ENCODE measurements at places on chromosomes 6 and 20.

DNA sequence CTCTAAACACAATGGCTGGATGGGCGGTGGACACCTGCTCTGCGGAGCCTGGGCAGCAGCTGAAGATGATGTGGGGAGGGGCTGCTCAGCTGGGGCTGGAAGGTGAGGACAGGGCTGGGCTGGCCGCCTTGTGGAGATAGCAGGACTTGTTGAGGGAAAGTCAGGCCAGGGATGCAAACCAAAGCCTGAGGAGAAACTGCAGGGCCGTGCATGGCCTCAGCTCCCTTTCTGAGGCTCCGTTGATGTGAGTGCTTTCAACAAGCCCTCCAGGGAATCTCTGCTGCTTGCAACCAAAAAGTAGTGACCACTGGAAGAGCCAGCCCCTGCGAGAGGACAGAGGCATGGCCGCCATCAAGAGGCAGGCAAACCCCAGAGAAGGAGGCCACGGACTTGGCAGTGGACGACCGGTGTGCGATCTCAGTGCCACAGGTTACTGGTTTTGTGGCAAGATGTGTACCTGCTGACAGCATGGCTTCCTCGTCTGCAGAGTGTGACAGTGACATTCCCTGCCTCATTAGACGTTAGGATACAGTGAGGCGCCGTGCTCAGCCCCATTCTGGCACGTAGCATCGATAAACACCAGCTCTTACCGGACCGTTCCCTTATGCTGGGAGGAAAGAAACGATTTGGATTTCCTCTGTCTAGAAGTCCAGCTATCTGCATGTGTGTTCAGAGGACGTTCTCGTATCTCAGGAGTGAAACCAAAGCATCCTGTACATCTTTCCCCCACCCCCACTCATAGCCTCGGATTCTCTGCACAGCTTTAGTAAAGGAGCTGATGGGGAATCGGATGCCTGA is 37.9 kb downstream of the ERMARD start:
- DNase-seq = no peak

DNA sequence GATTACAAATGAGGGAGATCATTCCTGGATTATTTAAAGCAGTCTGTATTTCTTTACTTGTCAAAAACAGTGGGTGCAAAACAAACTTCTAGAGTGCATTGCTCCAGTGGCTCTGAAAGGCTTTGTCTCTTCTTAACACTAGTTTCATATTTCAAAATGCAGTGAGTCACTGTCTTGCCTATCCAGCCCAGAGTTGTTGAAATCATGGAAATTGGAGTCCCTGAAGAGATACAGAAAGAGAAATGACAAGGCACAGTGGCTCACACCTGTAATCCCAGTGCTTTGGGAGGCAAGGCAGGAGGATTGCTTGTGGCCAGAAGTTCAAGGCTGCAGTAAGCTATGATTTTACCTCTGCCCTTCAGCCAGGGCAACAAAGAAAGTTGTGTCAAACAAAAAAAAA is 11.3 kb downstream of the SLC2A12 start:
- DNase-seq = no peak

DNA sequence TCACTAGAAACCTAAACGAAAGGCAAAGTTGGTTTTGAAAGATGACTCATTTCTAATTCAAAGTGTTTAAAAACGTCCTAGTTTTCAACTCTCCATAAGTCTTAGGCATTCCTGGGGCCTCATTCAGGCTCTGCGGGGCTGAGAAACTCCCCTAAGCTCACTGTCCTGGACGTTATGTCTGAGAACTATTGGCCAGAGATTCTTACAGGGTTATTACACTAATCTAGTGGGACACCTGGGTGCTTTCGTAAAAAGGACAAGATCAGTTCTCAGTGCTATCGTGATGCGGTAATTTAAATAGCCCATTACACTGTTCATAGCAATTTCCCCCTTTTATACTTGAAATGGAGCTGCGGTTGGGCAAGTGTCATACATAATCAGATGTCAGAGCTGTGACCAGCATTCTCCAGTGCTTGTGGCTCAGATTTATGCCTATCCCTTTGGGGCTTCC is 280.9 kb downstream of the QKI start:
- no peak for DNase-seq

- DNase-seq = no peak
Measured at GRCh38 chr20:34120213-34120612, 8.2 kb upstream of the EIF2S2 start.

DNA sequence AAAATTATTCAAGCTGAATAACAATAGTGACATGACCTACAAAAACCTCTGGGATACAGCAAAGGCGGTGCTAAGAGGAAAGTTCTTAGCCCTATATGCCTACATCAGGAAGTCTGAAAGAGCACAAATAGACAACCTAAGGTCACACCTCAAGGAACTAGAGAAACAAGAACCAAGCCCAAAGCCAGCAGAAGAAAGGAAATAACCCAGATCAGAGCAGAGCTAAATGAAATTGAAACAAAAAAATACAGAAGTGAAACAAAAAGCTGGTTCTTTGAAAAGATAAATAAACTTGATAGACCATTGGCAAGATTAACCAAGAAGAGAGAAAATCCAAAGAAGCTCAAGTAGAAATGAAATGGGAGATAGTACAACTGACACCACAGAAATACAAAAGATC is 47.6 kb upstream of the NOTCH4 start:
- DNase-seq = no peak

- DNase-seq = no peak
Measured at GRCh38 chr6:30441171-30441570, 48.1 kb upstream of the HLA-E start.

DNA sequence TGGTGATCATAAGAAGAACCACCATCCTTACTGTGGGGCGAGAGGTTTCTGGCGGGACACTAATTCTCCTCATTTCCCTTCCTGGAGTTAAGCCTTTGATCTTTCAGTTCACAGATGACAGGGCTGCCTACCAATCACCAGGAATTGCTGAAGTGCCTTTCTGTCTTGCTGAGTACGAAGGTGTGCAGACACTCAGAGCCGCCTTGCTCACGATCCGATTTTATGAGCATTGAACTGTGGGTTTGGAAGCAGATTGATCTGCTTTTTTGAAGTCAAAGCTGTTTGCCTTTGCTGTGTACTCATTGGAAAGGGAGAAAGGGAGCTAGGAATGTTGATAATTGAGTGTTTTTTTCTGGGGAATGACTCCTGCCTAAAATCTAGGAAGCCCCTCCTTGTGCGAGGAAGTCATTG is 129.1 kb upstream of the SALL4 start:
- no peak for DNase-seq

- no peak for DNase-seq
Measured at GRCh38 chr6:41040101-41040939, 1.3 kb upstream of the UNC5CL start.

- DNase-seq = no peak
Measured at GRCh38 chr20:53738945-53739798, 145.5 kb upstream of the ZNF217 start.

DNA sequence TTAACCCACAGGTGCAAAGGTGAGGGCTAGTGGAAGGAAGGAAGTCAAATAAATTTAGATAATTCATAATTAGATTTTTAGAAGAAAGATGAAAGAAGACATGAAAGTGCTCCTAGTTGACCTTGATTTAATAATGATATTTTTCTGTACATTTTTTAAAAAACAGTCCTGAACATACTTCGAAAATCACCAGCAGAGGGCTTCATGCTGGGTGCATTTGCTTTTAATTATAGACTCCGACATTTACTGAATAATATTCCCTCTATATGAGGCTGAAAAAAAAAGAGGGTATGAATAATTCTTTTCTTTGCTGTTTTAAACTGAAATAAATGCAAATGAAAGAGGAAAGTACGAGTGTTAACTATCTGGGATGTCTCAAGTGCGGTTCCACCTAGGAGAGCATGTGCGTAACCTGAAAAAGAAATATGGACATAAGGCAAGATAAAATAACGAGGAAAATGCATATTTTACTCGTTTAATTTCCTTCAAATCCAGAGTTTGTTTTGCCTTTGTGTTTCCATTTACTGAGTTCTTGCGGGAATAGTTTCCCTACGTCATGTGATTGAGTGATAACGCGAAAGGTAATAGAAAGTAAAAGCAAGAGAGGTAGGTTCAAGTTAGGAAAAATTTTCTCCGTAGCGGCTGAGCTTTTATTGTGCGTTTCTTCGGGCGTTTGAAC is 3.1 kb upstream of the TFAP2B start:
- no peak for DNase-seq

GRCh38 chr6:903761-904160 is 210.8 kb upstream of the EXOC2 start:
- DNase-seq = no peak

DNA sequence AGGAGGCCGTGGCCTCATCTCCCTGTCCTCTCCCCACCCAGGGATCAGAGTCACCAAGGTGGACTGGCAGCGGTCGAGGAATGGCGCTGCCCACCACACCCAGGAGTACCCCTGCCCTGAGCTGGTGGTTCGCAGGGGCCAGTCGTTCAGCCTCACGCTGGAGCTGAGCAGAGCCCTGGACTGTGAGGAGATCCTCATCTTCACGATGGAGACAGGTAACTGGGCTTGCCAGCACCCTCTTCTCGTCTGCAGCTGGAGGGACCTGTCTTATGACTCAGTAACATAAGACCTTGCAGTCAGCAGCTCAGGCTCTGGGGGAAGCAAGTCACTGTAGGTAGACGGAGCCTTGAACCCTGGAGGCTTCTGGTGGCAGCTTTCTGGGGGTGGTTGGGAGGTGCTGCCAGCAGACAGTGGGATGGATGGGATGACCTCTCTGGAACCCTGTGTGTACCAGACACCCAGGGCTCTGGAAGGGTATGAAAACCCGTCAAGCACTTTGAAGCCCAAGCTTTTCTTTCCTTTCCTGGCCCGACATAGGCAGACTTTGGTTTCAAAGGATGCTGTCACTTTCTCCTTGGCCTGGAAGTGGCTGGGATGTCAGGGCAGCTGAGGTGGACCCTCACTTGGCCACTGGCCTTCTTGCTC is 13.8 kb downstream of the TGM6 start:
- no peak for DNase-seq

DNA sequence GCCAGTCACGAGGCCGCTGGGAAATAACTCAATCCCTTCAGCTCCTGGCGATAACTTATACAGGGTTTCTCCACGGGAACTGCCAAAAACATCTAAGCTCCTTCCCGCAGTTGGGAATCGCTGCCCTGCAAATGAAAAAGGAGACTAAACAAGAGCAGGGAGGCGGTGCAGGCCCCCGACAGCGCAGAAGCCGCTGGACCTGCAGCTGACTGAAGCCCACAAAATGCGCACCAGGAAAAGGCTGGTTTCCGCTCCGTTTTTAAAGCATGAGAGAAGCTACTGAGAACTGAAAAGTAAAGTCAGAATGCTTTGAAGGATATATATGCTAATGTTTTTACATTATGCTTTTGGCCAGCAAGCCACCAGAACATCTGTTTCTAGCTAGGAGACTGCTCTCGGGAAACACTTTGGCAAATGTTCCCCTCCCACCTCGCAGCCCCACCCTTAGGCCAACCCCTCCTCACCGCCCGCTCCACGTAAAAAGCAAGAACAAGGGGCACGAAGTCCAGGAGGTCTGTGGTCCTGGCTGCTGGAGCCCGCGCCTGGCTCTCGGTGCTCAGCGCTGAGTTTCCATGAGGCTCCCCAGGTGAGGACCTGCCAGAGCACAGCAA is 90.5 kb downstream of the SOD2 start:
- no peak for DNase-seq

- DNase-seq = no peak
Measured at GRCh38 chr6:75952128-75952527, 120.3 kb downstream of the IMPG1 start.

DNA sequence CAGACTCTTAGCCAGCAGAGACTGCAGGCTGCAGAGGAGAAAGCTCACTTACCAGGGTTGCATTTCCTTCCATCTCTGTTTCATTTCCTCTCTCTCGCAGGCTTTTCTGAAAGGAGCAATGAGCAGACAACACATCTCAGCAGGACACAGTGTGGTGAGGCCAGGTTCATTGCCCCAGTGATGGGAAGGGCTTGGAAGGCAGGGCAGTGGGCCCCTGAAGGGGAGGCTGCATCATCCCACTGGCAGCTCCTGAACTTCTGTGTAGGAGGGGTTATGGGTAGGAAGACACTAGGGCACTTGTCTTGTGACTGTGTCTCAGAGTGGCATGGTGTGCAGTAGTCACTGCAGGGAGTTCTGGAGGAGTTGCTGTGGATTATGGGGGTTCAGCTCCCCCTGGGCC is 246.8 kb downstream of the QKI start:
- no peak for DNase-seq

DNA sequence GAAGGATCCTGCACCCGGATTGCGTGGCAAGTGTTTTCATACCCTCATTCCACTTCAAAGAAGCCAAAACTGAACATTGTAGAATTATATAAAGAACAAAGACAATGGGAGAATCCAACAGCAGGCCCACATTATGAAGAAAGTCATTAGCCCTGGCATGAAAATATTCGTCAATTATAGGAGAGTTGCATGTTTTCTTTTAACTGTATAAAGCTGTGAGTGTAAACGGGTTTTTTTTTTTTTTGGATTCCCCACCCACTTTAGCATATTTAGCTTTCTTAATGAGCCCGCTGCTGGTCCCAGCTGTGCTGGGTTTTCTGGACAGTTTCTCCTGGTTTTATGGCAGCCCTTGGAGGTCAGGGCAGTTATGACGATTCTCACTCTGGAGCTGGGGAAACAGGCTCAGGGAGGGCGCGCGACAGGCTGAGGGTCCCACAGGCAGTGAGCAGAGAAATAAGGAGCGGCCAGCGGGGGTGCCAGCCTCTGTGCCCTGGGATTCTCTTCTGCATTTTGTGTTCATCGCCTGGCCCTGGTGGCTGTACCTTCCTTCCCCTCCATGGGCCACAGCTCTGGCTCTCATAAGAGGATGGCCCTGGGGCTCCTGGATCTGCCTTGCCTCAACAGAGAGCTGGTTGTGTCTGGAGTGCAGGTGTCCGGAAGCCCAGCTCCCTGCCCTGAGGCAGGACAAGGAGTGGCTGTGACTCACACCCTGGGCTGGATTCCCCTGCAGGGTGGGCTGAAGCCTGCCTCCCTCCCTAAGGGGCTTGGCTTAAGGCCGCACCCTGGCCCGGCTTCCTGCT is 24.1 kb upstream of the SULF2 start:
- no peak for DNase-seq

DNA sequence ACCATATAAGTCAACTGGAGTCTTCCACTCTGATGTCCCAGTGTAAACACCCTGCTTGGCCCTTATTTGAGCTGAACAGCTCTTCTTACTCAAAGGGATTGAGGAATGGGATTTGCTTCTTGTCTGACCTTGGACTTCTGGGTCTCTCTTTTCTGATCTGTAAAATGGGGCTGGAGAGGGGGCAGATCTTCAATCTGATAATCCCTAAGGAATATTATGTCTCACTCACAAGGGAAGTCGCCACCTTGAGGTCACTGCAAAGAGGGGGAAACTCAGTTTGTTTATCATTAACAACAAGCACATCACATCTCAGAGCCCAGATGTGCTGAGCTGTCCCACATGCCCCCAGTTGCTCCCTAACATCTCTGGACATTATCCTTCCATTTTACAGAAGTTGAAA is 15.1 kb downstream of the KCNS1 start:
- no peak for DNase-seq

DNA sequence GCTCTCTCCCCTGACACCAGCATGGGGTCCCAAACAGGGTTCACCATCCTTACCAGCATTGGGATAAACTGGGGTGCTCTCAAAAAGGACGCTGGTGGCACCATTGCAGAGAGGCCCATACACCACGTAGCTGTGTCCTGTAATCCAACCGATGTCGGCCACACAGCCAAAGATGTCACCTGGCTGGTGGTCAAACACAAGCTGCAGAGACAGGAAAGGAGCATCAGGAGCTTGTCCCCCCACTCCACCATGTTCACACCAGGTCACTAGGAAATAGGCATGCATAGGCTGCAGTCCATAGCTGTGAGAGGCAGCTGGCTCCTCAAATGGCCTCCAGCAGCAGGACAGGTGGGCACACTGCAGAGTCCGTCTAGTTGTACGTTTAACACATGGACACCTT is 28.8 kb upstream of the APMAP start:
- no peak for DNase-seq

Measured in activated naive CD4-positive, alpha-beta T cell (primary cell).